SK-MEL-5 (cell line): ENCODE measurements at places on chromosomes 3 and 15.

GRCh38 chr15:75089456-75090387, 66.3 kb downstream of the PPCDC start:
- DNase-seq = no peak

GRCh38 chr3:54120657-54121413, 1.5 kb upstream of the CACNA2D3 start:
- DNase-seq = no peak

GRCh38 chr3:180789774-180790173, 110.5 kb upstream of the CCDC39 start:
- DNase-seq = no peak

DNA sequence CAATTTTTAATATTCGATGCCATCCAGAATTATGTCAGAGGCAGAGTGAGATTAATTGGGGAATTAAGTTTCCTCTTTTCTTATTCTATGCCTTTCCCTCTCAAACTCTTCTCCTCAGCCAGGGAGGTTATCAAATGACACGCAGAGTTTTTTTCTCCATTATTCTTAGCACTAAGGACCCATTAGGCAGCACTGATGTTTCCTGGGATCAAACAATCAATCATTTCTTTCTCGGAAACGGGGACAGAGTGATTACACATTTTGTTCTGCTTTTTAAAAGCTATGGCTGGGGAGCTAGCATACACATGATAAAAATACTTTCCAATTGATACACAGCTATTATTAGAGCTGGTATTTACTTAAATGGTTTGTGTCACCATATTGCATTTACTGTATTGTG, 35.3 kb upstream of the PSMD6 start:
- no peak for DNase-seq

DNA sequence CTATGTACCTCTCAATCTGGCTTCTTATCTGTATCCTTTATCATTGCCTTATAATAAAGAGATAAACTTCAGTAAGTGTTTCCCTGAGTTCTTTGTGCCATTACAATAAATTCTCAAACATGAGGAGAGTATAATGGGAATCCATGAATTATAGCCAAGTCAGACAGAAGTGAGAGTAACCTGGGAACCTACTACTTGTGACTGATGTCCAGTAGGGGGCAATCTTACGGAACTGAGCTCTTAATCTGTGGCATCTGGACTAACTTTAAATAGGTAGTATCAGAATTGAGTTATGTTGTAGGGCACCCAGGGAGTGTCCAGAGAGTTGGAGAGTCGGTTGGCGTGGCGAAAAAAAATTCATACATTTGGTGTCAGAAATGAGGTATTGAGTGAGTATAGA, 542.6 kb downstream of the ZBBX start:
- peak; percentile 71 for DNase-seq

- no peak for DNase-seq
Measured at GRCh38 chr15:66898656-66899386, 166.6 kb upstream of the SMAD3 start.

GRCh38 chr3:116739678-116740077, 30.1 kb downstream of the TUSC7 start:
- DNase-seq = no peak

- no peak for DNase-seq
Measured at GRCh38 chr3:34919025-34919424, 720.3 kb upstream of the ARPP21 start.
